H4 (cell line): ENCODE measurements at places on chromosomes 3 and 15. TPM values are rescaled to one million over a fixed set of nuclear protein-coding genes. Genes with fewer than 3 reads are reported as not detected.

DNA sequence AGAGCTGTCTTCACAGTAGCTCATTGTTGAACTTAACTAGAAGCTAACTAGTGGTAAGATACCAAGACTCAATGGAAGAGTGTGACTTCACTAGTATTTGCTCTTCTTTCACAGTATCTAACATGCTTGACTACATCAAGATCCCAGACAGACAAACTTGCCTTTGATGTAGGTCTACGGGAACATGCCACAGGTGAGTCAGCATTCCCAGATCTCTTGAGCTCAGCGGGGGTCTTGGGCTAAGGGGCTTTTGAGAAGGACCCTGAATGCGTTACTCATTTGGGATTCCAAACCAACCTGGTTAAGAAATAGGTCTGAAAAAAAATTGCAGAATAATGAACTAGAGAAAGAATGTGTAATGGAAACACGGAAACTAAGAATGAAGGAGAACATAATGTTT, 222.4 kb downstream of the RYR3 start:
- no peak for DNase-seq

DNA sequence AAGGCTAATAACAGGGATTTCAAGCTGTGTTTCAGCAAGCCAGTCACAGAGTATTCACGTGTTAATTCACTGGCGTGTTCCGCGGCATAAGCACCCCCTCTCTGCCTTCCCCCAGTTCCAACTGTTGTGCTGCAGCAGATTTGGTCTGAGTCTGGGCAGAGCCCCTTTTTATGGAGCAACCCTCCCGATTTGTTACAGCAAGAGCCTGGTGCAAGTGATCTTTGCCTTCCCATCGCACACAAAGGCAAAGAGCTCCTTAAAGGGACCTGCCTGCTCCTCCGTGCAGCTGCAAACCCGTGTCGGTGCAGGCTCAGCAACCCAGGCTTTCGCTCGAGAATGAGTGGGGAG, 170.5 kb downstream of the KCNAB1 start:
- no peak for DNase-seq

DNA sequence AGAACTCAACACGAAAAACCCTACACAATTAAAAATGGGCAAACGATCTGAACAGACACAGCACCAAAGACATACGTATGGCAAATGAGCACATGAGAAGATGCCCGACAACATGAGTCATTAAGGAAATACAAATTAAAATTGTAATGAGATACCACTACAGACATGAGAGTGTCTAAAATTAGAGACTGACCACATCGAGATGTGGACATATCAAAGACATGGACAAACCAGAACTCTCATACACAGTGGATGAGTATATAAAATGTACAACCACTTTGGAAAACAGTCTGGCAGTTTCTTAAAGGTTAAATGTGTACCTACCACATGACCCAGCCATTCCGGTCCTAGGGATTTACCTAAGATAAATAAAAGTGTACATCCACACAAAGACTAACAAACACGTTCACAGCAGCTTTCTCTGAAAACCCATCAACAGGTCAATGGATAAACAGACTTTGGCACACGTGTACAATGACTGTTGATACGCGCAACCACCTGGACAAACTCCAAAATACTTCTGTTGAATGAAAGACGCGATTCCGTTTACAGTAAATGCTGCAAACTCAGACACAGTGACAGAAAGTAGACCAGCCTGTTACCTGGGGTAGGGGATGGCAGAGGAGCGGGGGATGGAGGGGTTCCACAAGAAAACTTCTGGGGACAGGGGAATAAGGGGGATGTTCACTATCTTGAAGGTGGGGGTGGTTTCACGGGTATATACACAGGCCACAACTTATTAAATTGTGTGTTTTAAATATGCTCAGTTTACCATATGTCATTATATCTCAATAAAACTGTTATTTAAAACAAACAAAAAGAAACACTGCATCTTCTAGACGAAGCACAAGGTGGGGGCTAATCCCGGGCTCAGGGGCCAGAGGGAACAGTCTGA, 2.1 kb downstream of the TNK2 start:
- peak; percentile 63 for DNase-seq

GRCh38 chr3:30073040-30073439, 533.4 kb upstream of the TGFBR2 start:
- no peak for DNase-seq

The SLITRK3 gene
- 0.25 TPM in 1 of 2 replicates, not detected in the other for total RNA-seq

- no peak for DNase-seq
These were observed 149.4 kb downstream of the LPP start for GRCh38 chr3:188303286-188303799.

- no peak for DNase-seq
These were observed 70.7 kb upstream of the KCNMB2 start for GRCh38 chr3:178465260-178466180.

DNA sequence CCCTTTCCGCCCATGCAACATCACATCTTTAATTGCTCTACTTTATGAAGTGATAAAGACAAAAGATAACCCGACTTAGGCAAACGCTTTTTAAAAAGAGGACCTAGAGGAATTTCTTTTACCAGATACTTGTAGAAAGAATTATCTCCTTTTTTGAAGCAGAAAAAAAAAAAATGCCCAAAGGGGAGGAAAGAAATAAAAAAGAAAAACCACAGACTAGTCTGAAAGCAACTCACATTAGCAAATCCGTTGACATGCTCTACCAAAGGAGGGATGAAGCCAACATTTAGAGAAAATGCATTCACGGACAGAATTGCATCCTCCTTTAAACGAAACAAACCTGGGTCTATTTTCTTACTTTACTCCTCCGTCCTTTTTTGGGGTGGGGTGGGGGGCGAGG, 213.6 kb downstream of the MEIS2 start:
- no peak for DNase-seq

- no peak for DNase-seq
These were observed 65.5 kb downstream of the ADCY5 start for GRCh38 chr3:123383091-123384053.

The IL5RA gene
- 0.10 TPM in 1 of 2 replicates, not detected in the other for total RNA-seq

DNA sequence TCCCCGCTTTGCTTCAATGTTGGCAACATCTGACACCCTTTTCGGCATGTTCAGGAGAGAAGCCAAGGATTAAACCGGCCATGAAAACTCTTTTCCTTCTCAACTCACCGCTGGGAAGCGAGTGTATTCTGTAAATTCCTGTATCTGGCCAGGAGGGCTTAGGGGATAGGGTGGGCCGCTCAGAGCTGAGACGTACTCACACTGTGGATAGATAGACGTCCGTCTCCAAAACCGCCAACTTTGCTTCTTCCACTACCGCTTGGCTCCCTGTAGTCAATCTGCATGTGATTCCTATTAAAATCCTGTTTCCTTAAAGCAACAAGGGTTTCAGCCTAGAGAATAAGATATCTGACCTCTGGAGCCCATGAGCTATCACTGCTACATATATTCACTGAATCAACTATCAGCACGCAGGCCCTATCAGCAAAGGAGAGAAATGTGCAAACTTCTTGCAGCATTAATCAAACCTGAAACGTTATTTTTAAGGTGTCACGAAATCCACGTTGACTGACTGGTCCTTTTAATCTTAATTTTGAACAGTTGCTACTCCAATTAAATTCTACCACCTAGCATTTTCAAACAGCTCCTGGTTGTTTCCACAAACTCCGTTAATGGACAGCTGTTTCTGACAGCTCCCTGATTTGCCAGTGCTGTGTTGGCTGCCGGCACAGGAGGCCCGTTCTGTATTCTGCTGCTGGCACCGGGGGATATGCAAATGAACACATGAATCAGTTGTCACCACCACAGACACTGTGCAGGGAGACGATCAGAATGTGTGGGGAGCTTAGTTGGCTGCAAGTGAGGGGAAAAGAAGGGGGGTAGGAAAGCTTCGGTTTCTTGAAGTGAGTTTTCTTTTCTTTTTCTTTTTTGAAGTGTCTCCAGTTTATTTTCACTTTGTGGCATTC, 438.9 kb upstream of the ARRDC4 start:
- no peak for DNase-seq

- DNase-seq: no peak
These were observed 793 bp downstream of the APOD start for GRCh38 chr3:195582947-195583346.

DNA sequence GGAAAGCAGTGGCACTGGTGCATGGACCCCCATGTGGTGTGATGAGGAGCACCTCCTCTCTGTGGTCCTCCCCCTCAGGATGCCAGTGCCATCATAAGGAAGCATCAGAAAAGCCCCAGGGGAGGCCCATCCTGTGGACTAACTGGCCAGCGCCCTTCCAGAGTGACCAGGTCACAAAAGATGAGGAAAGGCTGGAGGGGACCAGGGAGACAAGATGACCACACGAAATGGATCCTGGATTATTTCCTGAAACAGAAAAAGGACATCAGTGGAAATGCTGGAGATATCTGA, 56.4 kb downstream of the TPRA1 start:
- no peak for DNase-seq

DNA sequence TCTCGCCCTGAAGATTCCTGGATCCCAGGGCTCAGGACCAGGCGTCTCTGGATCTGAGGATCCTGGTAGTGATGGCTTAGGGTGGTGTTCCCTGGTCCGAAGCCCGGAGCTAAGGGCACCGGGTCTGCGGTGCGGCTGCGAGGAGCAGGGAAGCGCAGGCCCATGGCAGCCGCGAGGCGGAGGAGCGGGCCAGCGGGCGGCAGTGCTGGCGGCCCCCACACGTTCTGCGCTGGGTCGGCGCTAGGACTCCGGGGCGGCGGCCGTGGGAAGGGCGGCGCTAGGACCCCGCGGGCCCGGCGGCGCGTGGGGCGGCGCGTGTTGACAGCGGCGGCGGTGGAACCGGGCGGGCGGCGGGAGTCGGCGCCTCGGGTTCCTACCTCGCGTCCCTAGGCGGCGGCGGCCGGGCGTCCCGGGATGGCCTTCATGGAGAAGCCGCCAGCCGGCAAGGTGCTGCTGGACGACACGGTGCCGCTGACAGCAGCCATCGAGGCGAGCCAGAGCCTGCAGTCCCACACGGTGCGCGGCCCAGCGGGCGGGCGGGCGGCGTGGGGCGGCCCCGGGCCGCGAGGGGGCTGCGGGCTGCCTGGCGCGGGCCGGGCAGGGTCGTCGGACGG, at the start of gene PXK:
Gene PXK (plus strand): TSS at position 318 of the 614 bp plus-strand sequence. CDS start 97 bp downstream, at position 415.
- DNase-seq: peak; percentile 28

The C2CD4A gene
- total RNA-seq: not detected in 2 replicates

- no peak for DNase-seq
These were observed 8.6 kb upstream of the GOLIM4 start for GRCh38 chr3:168104361-168104760.

- peak; percentile 25 for DNase-seq
These were observed 13.4 kb downstream of the RTP1 start for GRCh38 chr3:187210545-187211327.

- peak; percentile 43 for DNase-seq
These were observed 255.0 kb downstream of the OCA2 start for GRCh38 chr15:27844018-27844666.

The SPINK8 gene
- not detected in 2 replicates for total RNA-seq

The PPP1R14D gene
- not detected in 2 replicates for total RNA-seq

- DNase-seq: no peak
These were observed 3.6 kb downstream of the ADAMTSL3 start for GRCh38 chr15:83657549-83657948.

- no peak for DNase-seq
These were observed 20.9 kb downstream of the GMPS start for GRCh38 chr3:155891321-155891720.

- DNase-seq: peak; percentile 4
These were observed 482.4 kb upstream of the SGO1 start for GRCh38 chr3:20668411-20668810.

DNA sequence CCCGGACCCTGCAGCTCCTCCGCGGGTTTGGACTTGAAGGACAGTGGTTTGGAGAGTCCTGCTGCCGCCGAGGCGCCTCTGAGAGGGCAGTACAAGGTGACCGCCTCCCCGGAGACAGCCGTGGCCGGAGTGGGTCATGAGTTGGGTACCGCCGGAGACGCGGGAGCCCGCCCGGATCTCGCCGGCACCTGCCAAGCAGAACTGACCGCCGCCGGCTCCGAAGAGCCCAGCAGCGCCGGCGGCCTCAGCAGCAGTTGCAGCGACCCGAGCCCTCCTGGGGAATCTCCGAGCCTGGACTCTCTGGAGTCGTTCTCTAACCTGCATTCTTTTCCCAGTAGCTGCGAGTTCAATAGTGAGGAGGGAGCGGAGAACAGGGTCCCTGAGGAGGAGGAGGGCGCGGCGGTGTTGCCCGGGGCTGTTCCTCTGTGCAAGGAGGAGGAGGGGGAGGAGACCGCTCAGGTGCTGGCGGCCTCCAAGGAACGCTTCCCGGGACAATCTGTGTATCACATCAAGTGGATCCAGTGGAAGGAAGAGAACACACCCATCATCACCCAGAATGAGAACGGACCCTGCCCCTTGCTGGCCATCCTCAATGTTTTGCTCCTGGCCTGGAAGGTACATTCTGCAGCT, 634 bp downstream of the MINDY2 start:
- DNase-seq: no peak

GRCh38 chr3:24156466-24156865, 211.4 kb downstream of the NR1D2 start:
- DNase-seq: peak; percentile 8

The ALDH1A3 gene
- total RNA-seq: 54.3 and 57.9 TPM in 2 replicates

- no peak for DNase-seq
These were observed 50.1 kb downstream of the HCN4 start for GRCh38 chr15:73318463-73319351.
